ENCODE measurements at places on chromosomes 6 and 20.
A peak's percentile ranks its signal among the peaks of the same experiment; 100 is the strongest.

DNA sequence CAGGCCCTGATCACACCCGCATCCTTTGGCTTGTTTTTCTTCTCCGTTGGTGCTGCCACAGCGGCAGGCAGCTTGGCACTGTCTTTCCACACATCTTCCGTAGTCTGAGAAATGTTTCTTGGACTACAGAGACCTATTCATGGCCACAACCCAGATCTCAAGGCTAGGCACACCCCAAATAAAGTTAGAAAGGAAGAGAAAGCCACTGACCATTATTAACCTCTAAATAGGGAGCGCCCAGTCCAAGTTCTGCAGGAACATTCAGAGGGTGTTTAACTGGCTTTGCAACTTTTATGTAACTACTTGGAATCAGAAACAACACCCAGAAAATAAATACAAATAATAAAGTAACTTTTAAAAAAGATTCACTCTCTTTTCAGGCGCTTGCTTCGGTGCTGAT, 124.8 kb upstream of the NEDD9 start:
- no peak for DNase-seq

GRCh38 chr6:110944681-110945151, 13.8 kb upstream of the GTF3C6 start:
- peak; percentile 43 for DNase-seq

DNA sequence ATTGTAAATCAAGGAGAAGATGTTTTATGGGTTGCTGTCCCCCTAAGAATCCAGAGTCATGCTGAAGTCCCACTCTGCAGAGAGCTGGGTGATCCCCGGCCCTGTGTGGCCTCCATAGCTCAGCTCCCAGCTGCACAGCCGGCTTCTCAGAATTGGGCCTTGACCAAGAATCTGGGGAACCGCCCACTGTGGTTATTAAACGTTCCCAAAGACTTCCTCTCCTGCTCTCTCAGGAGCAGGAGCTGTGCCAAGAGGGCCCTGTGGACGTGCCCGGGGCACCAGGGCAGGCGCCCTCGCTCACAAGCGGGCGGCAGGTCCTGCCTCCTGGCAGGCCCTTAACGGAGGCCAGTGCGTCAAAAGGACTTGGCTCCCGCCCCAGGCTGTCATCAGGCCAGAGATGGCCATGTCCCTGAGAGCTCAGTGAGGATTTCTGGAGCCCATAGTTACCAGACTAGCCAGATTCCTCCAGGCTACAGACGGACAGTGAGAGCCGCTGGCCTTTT, 30.4 kb downstream of the ZC3H12D start:
- DNase-seq = no peak

- no peak for DNase-seq
Observed at GRCh38 chr6:110755411-110755834, 59.8 kb downstream of the CDK19 start.

GRCh38 chr6:107344383-107344782, 115.0 kb downstream of the PDSS2 start:
- no peak for DNase-seq

DNA sequence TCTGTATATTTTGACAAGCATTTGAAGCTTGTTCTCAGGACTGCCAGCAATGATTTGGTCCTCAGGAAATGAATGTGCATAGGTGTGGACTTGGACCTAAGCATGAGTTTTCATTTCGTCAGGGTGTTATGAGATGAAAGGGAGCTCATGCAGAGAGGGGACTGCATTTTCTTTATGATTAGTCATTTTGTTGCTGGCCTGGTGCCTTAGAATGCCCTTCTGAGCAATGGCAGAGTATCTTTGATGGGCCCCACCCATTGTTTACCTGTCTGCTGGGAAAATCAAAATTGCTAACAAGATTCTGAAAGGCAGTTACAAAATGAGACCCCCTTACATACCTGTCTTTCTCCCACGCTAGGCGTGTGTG, 51.5 kb upstream of the MTHFD1L start:
- DNase-seq = no peak

GRCh38 chr6:79225717-79226599, 8.5 kb downstream of the HMGN3 start:
- DNase-seq = no peak

- no peak for DNase-seq
Observed at GRCh38 chr6:31831350-31832215, 4.0 kb downstream of the HSPA1B start.

DNA sequence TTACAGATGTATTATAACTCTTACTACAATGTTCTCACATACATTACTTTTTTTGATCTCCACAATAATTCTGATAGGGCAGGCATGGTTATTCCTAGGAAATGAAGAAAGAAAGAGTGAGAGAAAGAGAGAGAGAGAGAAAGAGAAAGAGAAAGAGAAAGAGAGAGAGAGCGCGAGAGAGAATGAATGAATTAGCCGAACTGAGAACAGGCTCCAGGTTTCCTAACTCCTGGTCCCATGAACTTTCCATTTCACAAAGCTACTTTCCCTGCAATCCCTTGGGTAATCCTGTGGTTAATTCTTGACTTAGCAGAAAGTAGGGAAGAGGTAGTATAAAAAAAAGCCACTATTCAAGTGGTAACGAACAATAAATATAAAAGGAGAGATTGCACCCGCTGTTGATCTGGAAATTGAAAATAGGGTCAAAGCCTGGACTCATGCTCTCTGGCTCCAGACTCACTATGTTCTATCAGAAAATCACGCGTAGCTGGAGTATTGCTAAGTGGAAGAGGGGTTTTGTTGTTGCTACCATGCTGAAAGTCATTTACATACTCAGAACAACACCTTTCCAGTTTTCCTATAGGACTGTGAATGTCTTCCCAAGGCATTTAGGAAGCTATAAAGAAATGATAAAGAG, 131.2 kb downstream of the CCDC170 start:
- DNase-seq = no peak

DNA sequence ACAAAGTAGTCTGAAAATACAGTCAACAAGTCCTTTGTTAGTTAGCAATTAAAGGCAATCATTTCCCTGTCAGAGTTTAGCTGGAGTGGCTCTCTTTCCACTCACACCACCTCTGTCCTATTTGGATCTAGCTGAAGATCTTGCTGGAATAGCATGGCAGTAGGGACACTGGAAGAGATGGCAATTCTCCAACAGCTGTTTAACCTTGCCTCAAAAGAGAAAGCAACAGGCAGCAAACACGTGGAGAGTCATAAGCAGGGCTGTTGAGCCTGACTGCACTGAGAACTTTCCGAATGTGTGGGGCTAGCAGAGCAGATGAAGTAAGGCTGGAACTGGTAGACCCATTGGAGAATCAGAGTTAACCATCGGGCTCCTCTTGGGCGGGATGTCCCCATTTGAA, 38.0 kb upstream of the PRSS35 start:
- no peak for DNase-seq

DNA sequence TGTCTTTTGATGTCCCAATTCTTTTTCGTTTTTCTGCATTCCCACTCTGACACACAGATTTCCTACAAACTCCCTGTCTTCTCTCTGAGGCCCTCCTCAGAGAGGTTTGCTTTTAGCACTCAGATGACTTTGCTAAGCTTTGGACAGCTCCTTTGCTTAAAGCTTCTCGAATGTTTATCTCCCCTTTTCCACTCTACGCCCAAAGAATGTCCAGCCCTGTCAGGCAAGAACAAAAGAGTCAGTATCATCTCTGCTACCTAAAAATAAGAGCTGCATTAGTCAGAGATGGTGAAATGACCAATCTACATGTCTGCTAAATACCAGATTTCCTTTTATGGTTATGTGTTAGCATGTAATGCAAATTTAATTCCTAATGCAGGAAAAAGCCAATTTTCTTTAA, 56.8 kb downstream of the PREP start:
- DNase-seq = no peak

GRCh38 chr6:158751224-158751623, 67.9 kb downstream of the EZR start:
- DNase-seq = no peak

DNA sequence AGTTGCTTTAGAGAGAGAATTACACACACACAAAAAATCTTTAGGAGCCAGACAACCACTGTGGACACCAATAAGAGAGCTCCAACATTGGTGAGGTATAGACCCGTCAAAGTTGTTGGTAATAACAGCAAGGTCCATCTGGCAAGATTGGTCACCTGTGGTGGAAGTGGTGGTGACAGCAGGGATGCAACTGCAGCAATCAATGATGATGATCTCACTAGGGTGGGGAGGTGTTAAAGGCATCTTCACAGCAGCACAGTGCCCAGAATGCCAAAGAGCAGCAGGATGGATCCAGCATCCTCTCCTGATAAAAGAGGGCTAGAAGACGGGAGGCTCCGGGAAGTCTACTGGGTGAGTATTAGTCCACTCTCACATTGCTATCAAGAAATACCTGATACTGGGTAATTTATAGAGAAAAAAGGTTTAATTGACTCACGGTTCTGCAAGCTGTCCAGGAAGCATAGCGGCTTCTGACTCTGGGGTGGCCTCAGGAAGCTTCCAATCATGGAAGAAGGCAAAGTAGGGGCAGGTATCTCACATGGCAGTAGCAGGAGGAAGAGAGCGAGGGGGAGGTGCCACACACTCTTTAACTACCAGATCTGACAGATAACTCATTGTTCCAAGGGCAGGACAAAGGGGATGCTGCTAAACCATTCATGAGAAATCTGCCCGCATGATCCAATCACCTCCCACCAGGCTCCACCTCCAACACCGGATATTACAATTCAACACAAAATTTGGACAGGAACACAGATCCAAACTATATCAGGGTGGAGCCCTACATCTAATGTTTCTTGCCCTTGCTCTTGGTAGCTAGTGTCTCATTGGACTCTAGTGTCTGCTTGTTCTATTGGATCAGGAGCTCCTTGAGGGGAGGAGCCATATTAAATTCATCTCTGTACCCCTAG, 48.9 kb downstream of the KLHL31 start:
- DNase-seq = no peak

GRCh38 chr20:33284937-33285336, 1.9 kb downstream of the BPIFB1 start:
- no peak for DNase-seq

GRCh38 chr6:53929041-53929820, 134.4 kb downstream of the LRRC1 start:
- DNase-seq = no peak

DNA sequence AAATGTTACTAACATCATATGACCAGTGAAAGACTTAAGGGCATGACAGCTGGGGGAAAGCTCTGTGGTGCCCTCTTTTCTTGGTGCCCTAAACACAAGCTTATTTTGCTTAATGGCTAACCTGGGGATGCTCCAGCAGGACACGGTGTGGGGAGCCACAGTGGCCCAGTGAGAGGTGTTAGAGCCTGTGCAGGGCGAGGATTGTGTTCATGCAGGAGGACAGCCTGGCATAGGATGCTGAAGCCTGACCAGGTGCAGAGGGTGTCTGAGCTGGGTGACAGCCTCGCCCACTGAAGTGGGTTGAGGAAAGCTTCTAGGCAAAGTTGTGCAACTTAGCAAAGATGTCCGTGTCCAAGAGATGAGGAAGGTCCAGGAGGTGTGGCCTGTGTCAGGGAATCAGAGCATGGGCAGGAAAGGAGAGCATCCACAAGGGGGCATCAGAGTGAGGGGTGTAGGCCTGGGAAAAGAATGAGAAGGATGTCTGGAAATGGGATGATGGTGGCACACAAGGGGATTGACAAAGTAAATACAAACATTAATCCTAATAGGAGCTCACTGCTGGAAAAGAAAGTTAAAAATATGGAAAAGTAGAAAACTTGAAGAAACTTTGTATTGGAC, 33.9 kb downstream of the SLC17A4 start:
- DNase-seq = peak; percentile 31

DNA sequence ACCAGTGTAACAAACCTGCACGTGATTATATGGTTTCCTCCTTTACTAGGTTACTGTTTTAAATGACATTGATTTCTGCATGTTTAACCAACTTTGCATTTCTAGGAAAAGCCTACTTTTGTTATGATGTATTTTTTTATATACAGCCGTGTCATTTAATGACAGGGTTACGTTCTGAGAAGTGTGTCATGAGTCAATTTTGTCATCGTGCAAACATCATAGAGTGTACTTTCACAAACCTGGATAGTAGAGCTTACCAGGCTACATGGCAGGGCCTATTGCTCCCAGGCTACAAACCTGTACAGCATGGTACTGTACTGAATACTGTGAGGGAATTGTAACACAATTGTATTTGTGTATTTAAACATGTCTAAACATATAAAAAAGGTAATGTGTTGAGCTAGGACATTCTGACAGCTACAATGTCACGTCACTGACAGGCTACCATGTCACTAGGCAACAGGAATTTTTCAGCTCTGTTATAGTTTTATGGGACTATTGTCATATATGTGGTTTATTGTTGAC, 205.3 kb downstream of the PRL start:
- no peak for DNase-seq

DNA sequence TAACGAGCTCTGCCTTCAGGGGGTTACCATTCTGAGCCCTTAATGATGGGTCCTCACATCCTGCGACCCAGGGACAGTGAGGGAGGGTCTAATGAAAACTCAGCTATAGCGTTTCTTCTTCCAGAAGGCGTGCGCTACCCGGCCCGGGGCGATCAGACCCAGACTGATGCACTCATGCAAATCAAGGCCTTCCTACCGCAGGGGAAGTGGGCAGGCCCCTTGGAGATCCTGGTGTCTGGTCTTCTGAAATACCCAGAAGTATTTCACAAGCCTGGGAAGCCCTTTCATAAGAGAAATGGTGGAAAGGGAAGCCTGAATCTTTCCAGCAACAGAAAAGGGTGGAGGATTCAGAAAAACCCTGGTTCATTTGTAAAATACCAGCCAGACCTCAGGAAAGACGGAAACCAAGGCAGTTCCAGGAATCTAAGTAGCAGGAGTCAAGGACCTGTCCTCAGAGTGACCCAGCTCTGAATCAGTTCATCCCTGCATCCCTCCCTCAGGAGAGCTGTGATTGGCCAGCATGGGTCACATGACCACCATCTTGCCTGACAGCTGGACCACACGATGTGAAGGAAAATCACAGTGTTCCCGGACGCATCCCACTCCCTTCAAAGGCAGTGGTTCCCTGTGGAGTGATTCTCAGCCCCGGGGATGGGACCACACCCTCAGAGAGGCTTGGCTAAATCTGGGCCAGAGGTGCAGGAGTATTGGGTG, 12.7 kb downstream of the BFSP1 start:
- DNase-seq = no peak

DNA sequence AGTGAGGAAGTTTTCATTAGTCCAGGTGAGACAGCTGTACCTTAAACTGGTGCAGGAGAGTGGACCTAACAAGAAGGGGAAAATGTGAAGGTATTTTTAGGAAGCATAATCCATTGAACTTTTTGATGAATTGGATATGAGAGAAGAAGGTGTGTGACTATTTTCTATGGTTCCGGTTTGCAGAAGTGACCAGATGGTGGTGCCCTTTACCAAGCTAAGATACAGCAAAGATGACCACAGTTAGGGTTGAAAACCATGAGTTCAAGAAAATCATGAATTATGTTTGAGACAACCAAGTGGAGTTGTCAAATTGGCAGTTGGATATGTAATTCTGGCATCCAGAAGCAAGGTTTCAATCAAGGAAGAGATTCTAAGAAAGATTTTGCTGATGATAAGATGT, 61.9 kb upstream of the NRSN1 start:
- DNase-seq = no peak

All from activated naive CD4-positive, alpha-beta T cell treated with anti-CD3 and anti-CD28 coated beads, Interleukin-2, amount 50 U/mL, for 16 hours (primary cell).